ENCODE measurements at places on chromosomes 2 and 18. TPM values are rescaled to one million over a fixed set of nuclear protein-coding genes. Genes with fewer than 3 reads are reported as not detected.
A peak's percentile ranks its signal among the peaks of the same experiment; 100 is the strongest.

- peak; percentile 51 for DNase-seq
Observed at GRCh38 chr2:100126201-100126600, 16.2 kb downstream of the AFF3 start.

- DNase-seq: no peak
Observed at GRCh38 chr2:199310771-199311585, 146.8 kb downstream of the SATB2 start.

- DNase-seq: no peak
Observed at GRCh38 chr2:148096012-148096411, 75.1 kb downstream of the MBD5 start.

The CYBRD1 gene
- total RNA-seq: 12.2 TPM

DNA sequence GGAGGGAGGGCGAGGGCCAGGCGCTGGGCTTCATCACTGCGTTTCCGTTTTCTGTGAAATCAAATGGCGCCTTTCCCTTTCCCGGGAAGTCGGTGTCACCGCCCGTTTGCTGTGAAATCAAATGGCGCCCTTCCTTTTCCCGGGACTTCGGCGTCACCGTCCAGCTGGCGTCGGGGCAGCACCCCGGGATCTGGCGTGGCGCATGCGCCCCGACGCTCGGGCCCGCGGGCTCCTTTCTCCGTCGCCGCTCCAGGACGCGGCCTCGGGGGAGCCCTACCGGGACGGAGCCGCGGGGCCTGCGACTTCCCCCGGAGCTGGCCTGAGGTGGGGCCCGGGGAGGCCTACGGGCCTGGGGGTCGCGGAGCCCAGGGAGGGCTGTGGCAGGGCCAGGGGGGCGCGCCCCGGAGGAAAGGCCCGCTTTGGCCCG lies at the start of gene FAM228A:
Gene FAM228A, plus strand, starts transcription at position 203 of the 427 bp plus-strand sequence. CDS start 428 bp downstream, outside the sequence.
- DNase-seq: no peak

GRCh38 chr2:25323610-25324189 lies 18.0 kb downstream of the DNMT3A start:
- no peak for DNase-seq

DNA sequence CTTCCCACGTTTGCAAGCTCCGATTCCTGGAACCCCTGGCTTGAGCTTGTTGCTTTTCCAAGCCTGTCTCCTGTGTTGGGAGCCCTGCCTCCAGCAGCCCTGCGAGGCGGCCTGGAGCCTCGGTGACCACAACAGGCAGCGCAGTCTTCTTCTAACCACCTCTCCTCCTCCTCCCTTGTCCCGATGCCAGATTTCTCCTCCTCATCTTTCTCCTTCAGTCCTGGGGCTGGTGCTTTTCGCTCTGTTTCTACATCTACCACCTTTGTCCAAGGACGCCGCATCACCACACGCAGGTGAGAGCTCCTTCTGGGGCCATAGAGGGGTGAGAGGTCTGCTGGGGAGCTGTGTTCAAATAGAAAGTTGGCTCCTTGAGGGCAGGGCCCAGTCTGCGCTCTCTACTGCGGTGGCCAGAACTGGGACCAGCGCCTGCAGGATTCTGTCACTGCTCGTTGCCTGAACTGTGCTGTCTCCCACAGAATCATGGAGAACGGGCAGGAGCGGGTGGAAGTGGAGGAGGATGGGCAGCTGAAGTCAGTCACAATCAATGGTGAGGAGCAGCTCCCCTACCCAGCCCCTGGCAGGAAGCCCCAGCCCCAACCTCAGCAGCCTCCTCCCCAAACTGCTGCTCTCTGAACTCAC lies 3.9 kb downstream of the DNAJB2 start:
- no peak for DNase-seq

The RAMP1 gene
- 113 TPM for total RNA-seq

- no peak for DNase-seq
Observed at GRCh38 chr2:172817411-172817810, 81.8 kb downstream of the RAPGEF4 start.

DNA sequence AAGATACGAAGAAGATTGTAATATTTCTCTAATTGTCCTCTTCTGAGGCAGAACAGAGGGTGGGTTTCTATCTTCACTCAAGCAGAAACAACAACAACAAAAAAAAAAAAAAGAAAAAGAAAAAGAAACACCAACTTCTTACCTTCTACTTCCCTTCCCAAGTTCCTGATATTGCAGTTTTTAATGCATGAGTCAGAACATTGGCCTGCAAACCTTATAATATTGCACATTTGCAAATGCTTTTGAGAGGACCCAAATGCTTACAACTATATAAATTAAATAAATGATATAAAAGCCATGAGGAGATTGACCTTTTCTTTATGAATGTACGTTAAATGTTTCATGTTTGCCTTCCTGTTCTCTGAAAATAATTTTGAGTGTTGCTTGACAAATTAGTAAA lies 37.3 kb downstream of the PAX3 start:
- no peak for DNase-seq

The RUFY4 gene
- total RNA-seq: not detected

The INPP5D gene
- total RNA-seq: 9.0 TPM

GRCh38 chr2:47057687-47058002 lies 97.5 kb downstream of the STPG4 start:
- no peak for DNase-seq

DNA sequence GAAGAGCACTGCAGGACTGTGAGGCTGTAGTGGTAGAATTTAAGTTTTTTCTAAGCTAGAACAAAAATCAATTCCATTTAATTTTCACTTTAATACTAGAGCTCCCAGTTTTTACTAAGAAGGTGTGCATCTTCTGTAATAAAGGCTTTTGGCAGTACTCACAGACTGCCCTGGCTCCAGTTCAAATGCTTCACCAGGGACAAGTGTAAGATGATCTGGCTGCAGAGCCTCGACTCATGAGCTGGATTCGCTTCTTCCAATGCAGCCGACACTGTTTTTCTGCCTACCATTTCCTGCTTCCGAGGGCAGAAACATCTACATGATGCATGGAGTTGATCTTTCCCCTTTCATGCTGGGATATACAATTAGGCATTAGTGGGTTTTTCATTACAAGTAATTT lies 87.0 kb downstream of the FARSB start:
- no peak for DNase-seq

- DNase-seq: no peak
Observed at GRCh38 chr2:60355849-60356261, 197.6 kb downstream of the BCL11A start.

DNA sequence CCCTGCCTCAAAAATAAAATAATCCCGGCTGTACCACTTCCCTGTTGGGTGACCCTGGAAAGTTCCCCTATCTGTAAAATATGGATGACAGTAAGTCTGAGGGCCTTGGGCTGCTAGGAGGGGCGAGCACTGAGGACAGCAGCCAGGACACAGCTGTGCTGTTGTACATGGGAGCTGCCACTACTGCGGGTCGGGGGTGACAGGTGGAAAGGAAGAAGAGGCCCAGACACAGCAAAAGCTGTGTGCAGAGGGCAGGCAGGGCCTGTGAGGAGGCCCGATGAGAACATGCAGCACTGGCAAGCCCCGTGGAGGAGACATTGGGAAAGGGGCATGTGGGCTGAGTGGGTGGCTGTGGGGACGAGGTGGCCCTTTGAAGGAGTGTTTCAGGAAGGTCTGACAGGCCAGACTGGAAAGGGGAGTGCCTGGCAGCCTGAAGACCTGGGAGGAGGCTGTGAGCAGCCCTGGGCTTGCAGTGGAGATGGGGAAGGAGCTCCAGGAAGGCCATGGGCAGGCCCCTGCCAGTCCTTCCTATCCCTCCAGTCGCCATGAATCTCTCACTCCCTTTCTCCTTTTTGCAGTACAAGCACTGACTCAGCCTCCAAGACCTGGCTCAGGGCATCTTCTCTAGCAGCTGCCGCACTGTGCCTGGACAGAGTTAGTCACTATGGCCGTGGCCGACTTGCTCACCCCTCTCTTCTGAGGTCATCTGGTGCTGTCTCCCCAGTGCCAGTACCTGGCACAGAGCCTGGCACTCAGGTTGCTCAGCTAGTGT lies 28.9 kb upstream of the SEMA4C start:
- no peak for DNase-seq

GRCh38 chr2:141929331-141930252 lies 201.2 kb downstream of the LRP1B start:
- DNase-seq: no peak

- DNase-seq: no peak
Observed at GRCh38 chr2:238256111-238256510, 16.3 kb upstream of the HES6 start.

DNA sequence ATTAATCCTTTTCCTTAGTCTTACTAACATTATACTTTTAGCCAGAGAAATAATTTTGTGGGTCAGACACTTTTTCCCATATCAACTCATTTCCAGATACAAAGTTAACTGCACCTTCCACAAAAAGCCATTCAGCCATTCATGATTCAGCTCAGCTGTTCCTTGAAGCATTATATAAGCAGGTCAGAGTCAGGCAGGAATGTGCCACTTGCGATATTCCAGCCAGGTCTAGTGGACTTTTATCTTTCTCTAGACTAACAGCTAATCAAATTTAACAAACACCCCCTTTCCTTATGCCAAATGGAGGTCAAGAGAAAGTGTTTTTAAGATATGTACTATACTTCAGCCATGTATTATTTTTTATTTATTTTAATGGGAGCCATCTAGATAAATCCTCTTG lies 75.6 kb upstream of the EPB41L3 start:
- DNase-seq: no peak

The CYP27C1 gene
- not detected for total RNA-seq

GRCh38 chr2:53829273-53829979 lies 30.3 kb downstream of the GPR75 start:
- no peak for DNase-seq

DNA sequence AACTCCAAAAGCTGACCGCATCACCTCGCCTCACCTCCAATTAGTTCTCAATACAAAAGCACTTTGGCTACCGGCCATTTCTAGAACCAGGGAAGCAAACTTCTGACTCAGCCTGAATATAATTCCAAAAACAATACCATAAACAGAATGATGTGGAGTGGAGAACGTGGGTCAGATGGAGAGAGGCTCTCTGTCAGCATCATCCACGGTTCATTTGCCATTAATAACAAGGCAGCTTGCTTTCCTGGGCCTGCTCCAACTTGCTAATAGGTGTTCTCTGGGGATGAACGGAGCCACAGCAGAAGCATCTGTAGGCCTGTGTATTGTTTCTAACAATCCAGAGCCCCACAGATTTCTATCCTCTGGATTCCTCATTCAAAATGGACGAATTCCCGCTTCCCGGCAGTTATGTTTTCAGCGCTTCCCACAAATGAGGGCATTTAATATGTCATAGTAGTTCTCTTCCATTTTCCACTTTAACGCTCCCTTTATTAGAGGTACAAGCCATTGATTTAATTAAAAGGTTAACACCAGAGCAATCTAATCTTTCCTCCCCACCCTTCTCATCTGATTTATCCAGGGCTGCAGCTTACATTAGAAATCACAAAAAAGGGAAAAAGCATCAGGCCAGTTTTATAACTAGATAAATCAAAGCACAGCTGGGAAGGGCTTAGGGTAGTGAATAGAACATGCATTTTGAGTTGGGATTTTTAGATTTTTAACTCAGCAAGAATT lies 23.2 kb upstream of the CNTNAP5 start:
- DNase-seq: peak; percentile 59

GRCh38 chr2:235618039-235618438 lies 124.2 kb downstream of the AGAP1 start:
- no peak for DNase-seq

DNA sequence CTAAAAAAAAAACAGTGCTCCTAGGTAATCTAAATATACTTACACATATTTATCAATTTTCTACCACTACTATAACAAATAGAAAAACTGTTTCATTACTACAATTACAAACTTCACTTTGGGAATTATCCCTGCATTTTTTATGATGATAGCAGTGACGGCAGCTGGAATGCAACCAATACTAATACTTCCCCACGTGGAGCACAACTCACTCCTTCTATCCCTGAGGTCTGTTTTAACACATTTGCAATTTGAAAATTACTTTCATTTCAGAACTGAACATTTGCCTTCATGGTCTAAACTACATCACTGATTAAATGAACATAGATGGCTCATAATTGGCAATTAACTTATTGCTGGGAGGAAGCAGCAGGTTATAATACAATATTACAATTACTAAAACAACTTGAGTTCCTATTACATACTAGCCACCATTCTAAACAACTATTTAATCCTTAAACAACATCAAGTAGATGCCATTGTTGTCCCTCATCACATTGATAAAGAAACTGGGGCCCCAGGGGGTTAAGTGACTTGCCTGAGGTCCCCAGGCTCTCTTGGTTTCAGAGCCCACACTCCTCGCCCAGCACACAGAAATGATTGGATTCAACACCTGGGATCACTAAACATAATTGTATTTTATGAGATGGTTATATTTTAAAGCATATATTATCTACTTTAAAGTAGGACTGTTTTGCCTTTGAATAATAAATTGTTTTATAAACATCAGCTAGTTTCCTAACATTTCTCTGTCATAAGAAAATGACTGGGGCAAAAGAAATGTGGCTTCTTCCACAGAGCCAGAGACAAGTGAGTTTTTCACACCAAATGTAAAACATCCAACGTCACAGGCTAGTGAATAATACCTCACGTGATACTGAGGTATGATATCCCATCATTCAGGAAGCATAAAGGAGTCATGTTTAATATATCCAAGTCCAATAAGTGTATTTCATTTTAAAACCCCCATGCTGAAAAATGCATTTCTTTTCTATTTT lies 6.2 kb downstream of the COLEC12 start:
- peak; percentile 40 for DNase-seq

- no peak for DNase-seq
Observed at GRCh38 chr2:1864981-1865421, 120.7 kb upstream of the PXDN start.

DNA sequence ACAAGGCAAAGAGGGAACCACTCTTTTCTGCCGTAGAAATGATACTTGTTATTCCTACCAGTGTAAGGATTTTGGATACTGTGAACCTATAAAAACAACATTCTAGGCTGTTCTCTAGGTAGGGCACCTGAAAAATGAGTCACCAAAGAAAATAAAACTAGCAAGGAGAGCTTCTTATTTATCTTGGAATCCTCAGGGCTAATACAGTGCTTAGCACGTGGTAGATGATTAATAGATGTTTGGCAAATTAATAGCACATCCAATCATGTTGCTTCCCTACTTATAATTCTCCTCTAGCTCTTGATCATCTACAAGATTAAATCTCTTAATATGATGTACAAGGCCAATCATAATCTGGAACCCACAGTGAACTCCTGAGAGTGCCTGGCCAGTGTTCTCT lies 73.1 kb downstream of the AAK1 start:
- DNase-seq: no peak

GRCh38 chr2:216394881-216395280 lies 17.4 kb upstream of the SMARCAL1 start:
- no peak for DNase-seq

DNA sequence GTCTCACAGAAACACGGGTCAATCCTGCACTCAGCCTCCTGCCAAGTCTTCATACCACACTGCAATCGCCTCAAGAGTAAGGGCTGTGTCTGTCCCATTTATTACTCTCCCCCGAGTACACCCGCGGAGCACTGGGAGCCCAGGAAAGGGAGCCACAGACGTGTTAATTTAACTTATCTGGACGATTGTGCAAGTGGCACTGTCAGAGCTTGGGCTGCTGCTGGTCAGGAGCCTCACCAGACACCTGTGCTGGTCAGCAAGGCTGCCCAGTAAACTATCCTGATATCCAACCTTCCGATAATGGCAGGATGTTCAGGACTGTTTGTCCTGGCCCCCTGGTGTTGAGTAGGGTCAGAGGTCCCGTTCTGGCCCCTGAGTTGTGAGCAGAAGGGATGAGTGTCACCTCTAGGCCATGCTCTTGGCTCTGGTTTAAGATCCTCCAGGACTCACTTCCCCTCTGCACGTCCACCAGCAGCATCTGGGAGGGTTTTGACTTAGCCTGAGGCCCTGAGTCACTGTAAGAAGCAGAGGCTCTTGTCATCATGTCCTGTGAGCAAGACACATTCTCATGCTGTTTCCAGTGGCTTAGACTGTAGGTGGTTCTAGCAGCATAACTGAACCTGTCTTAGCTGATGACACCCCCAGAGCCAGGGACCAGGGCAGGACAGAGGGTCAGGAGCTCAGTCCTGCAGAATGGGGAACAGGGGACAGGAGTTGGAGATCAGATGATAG lies 82.5 kb upstream of the ARL4C start:
- no peak for DNase-seq
